ENCODE measurements at places on chromosomes 1 and 21.

GRCh38 chr1:202794051-202794740 is 14.0 kb downstream of the KDM5B start:
- DNase-seq, result no peak

GRCh38 chr1:29525941-29526340 is 289.6 kb downstream of the PTPRU start:
- DNase-seq, result no peak

DNA sequence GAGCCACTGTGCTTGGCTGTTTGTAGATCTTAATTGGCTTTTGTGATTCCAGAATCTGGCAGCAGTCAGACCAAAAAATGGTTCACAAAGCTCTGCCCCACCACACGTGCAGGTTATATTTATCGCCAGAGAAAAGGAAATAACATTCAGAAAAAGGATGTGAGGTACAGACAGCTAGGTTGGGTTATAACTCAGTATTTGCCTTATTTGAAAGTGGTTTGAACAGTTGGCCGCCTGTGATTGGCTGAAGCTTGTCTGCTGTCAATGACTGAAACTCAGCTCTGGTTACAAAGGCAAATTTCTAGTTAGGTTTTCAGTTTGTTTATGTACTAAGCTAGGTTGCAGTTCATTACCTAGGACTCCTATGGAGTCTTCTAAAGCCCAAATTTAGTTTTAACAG is 9.6 kb downstream of the SH3BGR start:
- no peak for DNase-seq

DNA sequence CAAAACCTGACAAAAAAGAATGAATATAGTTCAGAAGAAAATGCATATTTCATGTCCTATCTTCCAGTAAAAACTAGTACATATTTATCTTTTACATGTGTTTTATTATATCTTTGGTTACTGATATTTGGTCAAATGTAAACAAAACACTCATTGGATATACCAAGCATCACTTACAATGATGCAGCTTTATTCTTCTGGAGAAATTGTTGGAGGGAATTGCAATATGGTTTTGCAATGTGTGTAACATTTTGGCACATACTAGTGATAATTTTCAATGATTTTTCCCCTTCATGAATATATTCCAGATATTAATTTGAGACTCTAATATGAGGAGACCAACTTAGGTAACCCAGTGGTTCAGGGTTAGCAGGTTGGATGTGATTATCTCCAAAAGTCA is 146.1 kb downstream of the ZC3H11B start:
- no peak for DNase-seq

- DNase-seq, result peak; percentile 49
Observed at GRCh38 chr1:243473227-243474135, 217.6 kb downstream of the SDCCAG8 start.

DNA sequence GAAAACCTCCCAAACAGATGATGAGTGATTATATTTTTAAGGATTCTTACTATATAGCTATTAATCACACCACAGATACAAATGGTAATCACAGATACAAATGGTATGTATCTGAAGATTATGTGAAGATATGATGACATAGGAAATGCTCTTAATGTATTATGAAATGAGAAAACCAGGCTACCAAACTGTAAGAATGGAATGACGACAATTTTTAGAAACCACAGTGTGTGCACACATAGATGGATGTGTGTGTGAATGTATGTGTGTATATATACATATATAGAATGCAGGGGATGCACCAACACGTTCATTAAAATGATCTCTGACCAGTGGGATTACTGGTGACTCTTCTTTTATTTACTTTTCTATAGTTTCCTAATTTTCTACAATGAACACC is 21.5 kb upstream of the ENAH start:
- no peak for DNase-seq

- DNase-seq, result peak; percentile 37
Observed at GRCh38 chr1:22753481-22753971, 42.9 kb downstream of the EPHB2 start.

DNA sequence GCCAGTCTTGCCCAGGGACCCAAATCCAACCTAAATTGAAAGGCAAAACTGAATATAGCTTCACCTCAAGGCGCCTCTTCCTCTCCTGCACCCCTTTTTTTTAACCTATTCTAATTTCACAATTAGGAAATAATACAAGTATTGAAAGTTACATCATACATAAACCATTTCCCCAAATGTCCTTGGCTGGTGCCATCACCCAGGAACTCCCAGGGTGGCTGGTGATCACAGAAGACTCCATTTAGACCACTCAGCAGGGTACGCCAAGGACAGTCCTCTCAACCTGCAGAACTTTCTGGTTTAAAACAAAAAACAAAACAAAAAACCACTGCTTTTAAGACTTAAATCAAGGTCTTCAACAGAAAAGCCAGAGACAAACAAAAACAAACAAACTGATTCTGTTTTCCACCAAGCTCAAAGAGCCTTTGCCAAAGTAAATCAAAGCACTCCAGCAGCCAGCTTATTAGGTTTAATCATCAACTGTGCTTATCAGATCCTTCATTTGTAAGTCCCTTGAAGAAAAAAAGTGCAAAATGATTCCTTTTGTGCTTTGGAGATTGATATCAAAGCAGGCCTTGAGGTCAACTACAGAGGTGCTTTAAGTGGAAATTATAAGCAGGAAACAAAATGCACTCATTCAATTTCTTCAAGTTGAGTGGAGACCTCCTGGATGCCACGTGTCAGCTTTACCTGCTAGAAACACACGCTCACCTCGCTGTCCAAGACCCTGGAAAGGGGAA is 113.0 kb downstream of the ETS2 start:
- DNase-seq, result no peak

GRCh38 chr1:44677201-44677766 is 2.8 kb downstream of the ARMH1 start:
- peak; percentile 42 for DNase-seq

GRCh38 chr1:168982778-168983177 is 123.7 kb upstream of the ATP1B1 start:
- no peak for DNase-seq

GRCh38 chr1:201295861-201296260 is 12.6 kb downstream of the PKP1 start:
- peak; percentile 83 for DNase-seq

DNA sequence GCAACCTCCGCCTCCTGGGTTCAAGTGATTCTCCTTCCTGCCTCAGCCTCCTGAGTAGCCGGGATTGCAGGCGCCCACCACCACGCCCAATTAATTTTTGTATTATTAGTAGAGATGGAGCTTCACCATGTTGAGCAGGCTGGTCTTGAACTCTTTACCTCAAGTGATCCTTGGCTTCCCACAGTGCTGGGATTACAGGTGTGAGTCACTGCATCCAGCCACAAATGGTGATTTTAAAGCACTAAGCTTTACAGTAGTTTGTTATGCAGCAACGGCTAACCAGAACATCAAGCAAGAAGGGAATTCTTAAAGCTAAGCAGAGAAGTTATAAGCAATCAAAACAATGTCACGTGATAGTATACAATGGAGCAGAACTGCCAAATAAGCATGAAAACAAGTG is 65.7 kb downstream of the NVL start:
- peak; percentile 16 for DNase-seq

GRCh38 chr1:22290157-22290556 is 147.3 kb upstream of the WNT4 start:
- DNase-seq, result no peak

DNA sequence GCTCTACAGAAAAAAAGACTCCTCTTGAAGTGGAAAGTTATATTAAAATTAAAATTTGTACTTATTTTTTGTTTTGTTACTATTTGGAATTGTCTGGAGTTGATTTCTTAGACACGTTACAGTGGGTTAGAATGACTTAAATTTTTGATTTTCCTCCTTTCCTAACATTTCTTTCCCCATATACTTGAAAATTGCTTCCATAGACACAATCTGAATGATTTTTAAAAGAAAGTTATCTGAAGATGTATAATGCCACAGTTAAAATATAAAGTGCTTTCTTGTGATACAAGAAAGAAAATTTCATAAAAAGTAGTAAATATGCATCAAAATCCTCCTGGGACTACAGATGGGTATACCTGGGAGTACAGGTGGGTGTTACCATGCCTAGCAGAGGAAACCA is 2.3 kb downstream of the HS2ST1 start:
- DNase-seq, result no peak

DNA sequence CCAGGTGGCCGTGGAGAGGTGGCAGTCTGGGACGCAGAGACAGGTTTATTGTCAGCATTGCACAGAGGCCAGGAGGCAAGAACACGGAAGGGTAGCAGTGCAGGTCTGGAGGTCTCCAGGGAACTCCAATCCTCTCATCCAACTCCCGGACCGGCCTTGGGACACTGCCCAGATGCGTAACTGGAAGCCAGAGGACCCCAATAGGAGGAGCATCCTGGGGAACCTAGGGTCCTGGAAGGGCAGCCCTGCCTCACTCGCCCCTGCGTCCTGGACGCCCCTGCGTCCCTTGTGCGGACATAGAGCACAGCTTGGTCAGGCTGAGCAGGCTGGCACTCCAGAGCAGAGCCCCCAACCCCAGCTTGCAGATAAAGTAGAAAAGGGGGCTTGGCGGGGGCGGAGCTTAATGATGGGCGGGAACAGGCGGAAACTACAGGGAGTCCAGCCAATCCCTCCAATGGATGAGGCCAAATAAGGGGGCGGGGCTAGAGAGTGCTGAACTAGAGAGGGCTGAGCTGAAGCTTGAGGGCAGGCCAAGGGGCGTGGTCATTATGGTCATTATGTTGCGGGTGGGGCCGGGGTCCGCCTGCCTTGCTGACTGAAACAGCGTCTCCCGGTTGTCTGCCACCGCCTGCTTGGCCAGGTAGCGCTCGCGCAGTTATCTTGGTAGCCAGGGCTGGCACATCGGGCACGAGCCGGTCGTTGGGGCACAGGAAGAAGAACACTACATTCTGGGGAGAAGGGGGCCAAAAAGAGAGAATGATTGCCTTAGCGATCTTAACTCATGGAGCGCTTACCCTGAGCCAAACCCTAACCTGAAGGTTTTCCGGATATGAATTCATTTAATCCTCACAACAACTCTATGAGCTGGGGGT is 3.7 kb upstream of the ARHGEF19 start:
- DNase-seq, result no peak

GRCh38 chr21:25657140-25657539 is 18.1 kb downstream of the JAM2 start:
- no peak for DNase-seq

- no peak for DNase-seq
Observed at GRCh38 chr1:177281901-177282300, 111.1 kb downstream of the BRINP2 start.

- no peak for DNase-seq
Observed at GRCh38 chr1:59506952-59507351, 210.1 kb downstream of the FGGY start.

Data from A172 (cell line).